ENCODE measurements at places on chromosomes 12 and 14.
A peak's percentile ranks its signal among the peaks of the same experiment; 100 is the strongest.

DNA sequence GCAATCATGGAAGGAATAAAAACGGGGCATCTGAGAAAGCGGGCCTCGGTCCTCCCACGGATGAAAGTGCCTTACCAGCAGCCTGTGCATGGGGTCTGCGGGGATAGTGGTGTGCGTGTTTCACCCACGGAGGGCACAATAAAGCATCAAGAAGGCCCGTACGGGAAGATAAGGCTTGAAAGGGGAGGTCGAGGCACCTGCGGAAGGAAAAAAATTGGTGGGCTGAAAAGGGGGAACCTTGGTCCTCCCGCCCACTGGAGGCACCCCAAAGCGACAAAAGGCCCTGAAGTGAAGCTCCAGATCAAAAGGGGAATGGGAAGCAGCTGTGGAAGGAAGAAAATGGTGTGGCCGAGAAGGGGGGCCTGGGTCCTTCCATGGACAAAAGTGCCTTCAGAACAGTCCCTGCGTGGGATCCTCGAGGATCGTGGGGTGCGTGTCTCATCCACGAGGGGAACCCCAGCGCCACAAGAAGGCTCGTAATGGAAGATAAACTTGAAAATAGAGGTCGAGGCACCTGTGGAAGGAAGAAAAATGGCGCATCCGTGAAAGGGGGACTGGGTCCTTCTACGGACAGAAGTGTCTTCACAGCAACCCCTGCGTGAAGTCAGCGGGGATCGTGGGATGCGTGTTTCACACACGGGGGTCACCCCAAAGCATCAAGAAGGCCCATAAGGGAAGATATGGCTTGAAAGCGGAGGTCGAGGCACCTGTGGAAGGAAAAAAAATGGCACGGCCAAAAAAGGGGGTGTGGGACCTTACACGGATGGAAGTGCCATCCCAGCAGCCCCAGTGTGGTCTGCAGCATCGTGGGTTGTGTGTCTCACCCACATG, 276.9 kb downstream of the ALG10 start:
- DNase-seq: no peak

DNA sequence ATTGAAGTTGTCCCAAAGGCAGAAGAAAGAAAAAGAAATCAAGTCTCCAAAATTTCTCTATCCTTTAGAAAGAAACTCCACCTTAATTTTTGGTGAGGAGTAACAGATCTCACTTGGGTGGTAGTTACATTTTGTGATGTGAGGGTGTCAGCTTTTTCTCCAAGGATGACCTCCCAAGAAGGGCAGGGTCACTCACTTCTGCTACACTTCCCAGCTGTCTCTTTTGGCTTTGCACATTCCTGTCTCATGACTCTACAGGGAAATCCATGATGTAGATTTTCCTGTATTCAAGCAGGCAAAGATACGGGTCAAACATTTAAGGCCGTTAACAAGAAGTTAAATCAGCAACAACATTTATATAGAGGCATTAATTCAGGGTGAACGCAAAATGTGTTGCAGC, 1016.4 kb downstream of the NRXN3 start:
- DNase-seq: no peak

DNA sequence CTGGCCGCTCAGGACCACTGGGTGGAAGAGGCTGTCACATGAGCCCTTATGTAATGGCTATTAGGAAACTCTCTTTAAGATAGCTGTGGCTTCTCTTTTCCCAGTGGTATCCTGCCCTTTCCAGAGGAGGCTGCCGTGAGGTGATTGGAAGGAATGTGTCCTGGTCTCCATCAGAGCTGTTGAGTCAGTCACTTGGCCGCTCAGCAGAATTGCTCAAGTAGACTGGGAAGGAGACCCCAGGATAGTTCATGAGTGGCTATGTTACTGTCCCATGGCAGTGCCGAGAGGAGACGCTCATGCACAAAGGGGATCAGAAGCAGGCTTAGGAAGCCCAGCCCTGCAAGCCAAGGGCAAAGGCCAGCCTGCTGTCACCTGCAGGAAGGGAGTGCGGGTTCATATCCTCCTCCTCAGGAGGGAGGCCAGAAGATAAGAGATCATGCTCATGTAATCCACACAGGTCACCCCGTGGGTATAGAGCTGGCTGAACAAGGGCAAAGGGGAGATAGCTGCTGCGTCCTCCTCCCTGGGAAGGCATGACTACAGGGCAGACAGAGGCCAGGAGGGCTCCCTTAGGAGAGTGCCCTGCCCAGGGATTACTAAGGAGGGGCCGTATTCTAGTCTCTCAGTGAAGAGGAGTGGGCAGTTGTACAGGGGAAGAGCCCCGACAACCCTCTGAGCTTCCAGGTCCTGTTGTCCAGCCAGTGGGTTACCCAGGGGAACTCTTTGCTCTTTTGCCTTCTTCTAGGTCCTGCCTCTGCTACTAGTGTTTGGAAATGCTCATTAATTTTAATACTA, 137.0 kb upstream of the MAX start:
- peak; percentile 74 for DNase-seq

DNA sequence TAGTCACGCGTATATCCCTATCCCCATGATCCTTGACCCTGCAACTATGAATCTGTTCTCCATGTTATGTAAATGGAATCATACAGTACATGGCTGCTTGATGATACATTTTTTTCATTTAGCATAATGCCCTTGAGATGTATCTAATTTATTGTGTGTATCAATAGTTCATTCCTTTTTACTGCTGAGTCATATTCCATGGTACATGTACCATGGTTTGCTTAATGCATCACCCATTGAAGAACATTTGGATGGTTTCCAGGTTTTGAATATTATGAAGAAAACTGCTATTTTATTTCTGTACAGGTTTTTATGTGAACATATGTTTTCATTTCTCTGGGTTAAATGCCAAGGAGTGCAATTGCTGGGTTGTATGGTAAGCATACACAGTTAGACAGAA, 4.0 kb upstream of the RNASE10 start:
- no peak for DNase-seq

- DNase-seq: peak; percentile 69
Observed at GRCh38 chr12:123813349-123813748, 51.2 kb downstream of the DNAH10 start.

DNA sequence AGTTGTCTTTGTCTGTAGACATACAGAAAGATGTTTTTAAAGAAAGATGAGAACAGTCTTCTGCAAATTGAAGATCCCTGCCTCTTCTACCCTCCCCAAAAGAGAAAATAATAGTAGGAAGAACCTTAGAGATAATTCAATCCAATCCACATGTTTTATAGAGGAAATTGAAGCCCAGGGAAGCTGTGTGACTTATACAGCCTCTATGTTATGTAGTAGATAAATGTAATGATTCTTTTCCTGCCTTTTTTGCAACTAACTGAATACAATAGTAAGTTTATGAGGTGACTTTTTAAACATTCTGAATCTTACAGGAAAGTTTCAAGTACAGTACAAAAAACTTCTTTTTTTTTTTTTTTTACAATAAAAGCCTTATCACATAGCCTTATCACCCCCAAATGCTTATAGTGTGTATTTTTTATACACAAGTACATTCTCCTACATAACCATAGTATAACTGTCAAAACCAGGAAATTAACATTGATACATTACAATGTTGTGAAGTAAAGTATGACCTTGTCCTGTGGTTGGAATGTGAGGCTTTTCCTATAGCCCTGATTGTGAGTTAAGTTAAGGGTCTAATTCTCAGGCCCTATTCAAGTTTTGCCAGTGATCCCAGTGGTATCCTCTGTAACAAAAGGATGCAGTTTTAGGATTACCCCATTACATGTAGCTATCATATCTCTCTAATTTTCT, 94.4 kb downstream of the FIGNL2 start:
- no peak for DNase-seq

- no peak for DNase-seq
Observed at GRCh38 chr12:3593906-3594483, 103.0 kb downstream of the PRMT8 start.

- DNase-seq: no peak
Observed at GRCh38 chr12:132562489-132563021, 47.8 kb downstream of the LRCOL1 start.

DNA sequence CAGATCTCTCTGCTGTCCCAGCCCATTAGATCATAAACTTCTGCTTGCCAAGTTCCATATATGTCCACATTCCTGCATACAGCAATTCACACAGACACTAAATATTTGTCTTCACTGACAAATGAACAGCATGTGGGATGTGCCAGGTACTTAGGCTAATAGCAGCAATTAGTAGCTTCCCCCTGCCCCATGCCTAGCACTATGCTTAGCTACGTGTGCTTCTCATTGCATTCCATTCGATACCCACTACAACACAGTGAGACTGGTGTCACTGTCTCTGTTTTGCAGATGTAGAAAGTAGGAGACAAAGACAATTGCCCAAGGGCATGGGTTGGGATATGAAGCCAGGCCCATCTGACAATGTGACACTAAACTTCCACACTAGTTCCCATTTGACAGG, 308.4 kb downstream of the BCL11B start:
- DNase-seq: no peak

- no peak for DNase-seq
Observed at GRCh38 chr14:63709589-63709988, 18.3 kb downstream of the SGPP1 start.

DNA sequence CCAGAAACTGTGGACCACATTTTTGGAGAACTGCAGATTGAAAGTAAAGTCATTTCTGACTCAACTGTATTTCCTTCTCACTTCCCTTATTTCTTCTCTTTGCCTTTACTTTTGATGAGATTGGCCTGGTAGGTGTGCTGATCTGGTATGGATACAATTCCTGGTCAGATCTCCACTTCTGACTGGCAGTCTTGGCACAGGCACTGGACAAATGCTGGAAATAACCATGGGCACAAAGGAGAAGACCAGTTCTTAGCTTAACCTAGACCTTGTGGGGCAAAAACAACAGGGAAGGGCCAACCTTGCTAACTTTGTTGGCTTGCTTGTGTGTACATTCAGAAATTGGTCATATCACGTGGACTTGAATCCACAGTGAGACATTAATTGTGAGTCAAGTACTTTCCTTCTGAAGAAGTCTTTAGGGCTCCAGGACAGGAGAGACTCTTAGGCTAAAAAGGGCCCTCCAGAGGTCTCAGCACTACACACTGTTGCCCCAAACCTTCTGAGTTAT, 75.0 kb downstream of the DIP2B start:
- no peak for DNase-seq
